ENCODE measurements at places on chromosomes 7 and 10.

DNA sequence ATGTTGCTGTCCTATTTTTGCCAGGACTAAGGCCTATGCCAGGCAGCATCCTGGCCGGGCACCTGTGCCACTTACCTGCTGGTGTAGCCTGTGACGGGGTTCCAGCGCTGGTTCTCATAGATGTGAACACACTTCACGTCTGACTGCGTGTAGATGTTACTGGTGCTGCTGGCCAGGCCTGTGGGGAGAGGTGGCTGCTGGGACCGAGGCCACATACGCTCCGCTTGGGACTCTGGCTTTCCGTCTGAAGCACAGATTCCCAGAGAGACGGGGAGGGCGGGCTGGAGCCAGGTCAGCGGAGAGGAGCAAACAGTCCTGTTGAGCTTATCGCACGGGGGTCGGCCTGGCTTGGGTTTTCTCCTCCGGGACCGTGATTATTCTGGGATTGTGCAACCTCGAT, 16.7 kb downstream of the BHLHA15 start:
- DNase-seq = no peak

- DNase-seq = no peak
These were observed 27.0 kb downstream of the AOC1 start for GRCh38 chr7:150879345-150879744.

DNA sequence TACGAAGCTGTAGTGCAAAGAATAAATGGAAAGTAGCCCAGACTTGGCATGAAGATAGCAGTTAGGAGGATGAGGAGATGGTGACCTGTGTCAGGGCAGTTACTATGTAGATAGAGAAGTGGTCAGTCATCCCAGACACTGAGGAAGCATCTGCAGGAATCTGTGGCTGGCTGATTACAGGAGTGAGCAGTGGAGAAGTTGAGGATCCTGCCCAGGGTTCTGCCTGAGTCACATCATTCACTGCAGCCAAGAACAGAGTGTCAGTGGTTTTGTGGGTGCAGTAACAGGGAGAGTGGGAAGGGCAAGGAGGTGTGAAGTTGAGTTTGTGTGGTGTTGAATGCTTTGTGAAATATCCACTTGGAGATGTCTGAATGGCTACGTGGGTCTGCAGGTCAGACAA, 676.4 kb upstream of the NRP1 start:
- no peak for DNase-seq

DNA sequence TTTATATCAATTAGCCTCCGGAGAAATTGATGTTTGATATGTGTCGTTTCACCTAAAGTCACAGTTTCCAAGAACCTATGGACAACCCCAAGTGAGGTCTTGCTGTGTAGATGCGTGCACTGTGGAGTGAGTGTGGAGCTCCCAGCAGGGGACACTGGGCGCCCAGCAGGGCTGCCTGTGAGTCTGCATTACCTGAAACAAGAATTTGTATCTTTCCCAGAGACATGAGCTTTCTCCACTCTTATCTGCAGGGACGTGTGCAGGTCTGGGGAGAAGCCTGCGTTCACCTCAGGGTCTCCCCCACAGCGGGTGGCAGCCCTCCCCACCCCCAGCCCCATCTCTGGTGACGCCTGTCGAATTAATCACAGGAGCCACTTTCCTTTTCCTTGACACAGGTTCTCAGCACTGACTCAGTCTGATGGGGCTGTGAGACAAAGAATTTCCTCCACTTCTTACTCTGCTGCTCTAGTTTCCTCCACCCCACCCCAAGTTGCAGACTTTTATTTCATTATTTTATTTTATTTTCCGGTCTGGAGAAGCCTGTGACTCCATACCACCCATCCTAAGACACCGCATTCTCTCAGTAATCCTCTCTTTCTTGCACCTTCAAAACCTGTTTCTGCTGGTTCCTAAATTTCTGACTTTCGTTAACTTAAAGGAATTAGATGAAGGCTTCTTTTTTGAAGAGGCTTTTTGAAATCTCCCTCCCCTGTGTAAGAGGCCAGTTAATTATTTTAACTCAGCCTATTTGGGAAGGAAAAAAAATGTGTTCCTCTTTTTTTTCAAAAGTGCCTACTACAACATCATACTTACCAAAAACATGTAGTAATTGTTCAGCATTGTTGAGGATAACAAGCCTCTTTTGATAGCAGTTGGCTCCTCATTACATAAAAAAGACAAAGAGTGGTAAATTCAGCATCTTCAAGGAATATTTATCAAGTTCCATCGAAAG, 17.0 kb upstream of the INSIG1 start:
- no peak for DNase-seq

DNA sequence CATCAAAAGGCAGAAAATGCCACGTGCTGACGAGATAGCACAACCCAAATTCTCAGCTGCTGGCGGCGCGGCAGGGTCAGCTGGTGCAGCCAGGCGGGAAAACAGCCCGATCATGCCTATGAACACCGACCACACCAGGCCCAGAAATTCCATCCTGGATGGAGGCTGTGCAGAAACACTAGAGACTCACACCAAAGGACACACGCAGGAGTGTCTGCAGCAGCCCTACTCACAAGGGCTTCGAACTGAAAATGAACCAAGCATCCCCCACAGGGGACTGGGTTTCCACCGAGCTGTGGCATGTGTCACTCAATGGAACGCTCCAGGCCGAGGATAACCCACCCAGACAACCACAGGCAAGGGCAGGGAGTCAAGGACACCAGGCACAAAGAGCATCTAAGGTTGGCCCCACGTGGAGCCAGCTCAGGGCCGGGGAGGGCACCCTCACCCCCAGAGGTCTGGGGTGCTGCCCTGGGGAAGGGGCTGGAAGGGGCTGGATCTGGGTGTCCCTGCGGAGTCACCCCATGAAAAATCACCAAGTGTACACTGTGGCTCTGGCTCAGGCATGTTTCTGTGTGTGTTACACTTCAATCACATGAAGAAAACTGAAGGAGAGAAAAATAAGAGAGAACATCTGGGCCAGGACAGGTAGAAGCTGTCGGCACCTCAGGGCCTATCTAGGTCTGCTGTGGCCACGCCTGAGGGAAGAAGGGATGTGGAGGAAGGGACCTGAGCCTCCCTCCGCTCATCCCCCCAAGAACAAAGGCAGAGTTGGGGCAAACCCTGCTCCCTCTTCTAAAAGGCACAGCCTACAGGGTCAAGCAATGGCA, 33.0 kb downstream of the RASGEF1A start:
- no peak for DNase-seq

DNA sequence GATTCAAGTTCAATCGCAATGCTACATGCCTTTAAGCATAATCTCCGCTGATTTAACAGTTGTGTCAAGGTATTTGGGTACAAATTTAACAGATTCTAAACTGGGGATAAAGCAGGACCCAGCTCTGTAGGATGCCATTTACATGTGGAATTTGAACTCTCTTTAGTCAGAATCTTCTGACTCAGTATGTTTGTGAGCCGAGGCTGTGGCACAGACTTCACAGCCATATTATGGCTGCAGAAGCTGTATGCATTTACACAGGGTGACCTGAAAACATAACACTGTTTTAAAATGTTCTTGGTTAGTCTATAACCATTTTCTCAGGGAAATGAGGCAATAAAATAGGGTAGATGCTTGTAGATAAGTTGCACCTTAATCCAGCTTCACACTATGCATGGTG, 8.7 kb downstream of the PDLIM1 start:
- no peak for DNase-seq

DNA sequence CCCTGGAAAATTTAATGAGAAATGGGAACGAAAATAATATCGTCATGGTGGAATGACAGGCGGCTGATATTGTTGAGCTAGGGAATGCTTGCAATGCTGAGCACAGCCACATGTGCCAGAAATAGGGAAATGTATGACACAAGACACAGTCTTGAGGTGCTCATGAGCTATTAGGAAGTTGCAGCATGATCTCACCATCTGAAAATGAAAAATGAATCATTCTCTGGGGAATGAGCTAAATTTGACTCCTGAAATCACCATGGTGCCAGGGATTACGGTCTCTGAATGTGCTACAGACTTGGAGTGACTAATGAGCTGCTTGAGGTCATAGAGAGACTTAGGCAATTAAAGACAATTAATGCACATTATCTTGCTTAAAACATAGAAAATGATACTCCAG, 845.0 kb downstream of the CNTNAP2 start:
- DNase-seq = no peak
